ENCODE measurements at places on chromosomes 6 and 20.

GRCh38 chr6:55974688-55975087 lies 99.3 kb upstream of the BMP5 start:
- no peak for DNase-seq

DNA sequence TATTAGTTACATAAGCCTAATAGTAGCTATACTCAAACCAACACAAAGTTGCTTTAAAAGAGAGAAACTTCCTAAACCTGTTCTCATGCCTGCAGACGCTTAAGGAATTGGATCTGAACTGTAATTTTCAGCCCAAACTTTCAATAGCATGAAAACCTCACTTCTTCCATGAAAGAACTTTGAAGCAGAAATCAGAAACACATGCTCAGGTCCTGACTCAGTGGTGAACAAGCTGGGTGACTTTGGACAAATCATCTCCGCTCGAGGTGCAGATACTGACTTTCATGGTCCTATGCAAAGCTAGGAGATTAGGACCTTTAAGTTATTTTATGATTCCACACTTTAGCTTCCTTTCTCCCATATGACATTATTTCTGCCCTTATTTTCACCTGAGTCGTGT lies 36.5 kb downstream of the NOX3 start:
- DNase-seq, result no peak

- no peak for DNase-seq
Observed at GRCh38 chr6:167588920-167589614, 237.6 kb upstream of the AFDN start.

- no peak for DNase-seq
Observed at GRCh38 chr6:159963111-159963510, 5.8 kb upstream of the IGF2R start.

- DNase-seq, result no peak
Observed at GRCh38 chr6:134217105-134217797, 100.7 kb downstream of the SGK1 start.

DNA sequence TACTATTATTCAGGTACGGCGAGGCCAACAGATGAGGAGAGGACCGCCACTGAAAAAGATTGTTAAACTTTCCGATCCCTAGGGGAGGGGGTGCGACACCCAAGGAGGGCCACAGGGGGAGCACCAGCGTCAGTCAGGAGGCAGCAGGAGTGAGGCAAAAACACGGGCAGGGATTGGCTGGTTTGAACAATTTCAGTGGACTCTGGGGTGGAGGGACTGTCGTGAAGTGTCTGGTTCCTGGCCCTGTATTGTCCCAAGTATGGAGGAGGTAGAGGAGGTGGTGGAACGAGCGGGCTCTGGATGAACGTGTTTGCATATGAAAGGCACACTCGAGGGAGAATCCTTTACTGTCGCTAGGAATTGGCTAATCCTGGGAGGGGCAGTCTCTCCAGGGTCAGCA lies 32.5 kb upstream of the MCUR1 start:
- DNase-seq, result no peak

GRCh38 chr20:43017241-43018030 lies 172.3 kb downstream of the PTPRT start:
- no peak for DNase-seq
